B cell (primary cell): ENCODE measurements at places on chromosomes 2 and 18.
A peak's percentile ranks its signal among the peaks of the same experiment; 100 is the strongest.

- no peak for DNase-seq
These were observed 347.6 kb upstream of the KCNJ3 start for GRCh38 chr2:154350911-154351310.

DNA sequence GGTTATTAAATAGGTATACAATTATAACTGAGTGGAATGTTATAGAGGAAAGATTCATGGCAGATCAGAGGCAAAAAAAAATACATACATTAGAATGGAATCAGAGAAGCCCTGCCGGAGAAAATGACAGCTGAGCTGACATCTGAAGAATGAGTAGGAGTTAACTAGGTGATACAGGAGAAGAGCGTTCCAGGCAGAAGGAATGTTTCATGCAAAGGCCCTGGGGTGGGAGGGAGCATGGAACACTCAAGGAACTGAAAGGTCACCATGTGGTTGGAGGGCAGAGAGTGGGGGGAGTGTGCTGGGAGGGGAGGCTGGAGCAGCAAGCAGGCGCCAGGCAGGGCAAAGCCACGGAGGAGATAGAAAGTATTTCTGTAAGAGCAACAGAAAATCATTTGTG, 31.6 kb upstream of the CDK5R2 start:
- DNase-seq = no peak

GRCh38 chr2:128406736-128407554, 88.3 kb upstream of the HS6ST1 start:
- DNase-seq = no peak

- no peak for DNase-seq
These were observed 79.3 kb upstream of the ITPRID2 start for GRCh38 chr2:181812106-181812743.

- DNase-seq = peak; percentile 6
These were observed 57.7 kb downstream of the CCDC93 start for GRCh38 chr2:117956036-117956796.

GRCh38 chr2:71498261-71498701, 44.9 kb downstream of the DYSF start:
- DNase-seq = no peak

DNA sequence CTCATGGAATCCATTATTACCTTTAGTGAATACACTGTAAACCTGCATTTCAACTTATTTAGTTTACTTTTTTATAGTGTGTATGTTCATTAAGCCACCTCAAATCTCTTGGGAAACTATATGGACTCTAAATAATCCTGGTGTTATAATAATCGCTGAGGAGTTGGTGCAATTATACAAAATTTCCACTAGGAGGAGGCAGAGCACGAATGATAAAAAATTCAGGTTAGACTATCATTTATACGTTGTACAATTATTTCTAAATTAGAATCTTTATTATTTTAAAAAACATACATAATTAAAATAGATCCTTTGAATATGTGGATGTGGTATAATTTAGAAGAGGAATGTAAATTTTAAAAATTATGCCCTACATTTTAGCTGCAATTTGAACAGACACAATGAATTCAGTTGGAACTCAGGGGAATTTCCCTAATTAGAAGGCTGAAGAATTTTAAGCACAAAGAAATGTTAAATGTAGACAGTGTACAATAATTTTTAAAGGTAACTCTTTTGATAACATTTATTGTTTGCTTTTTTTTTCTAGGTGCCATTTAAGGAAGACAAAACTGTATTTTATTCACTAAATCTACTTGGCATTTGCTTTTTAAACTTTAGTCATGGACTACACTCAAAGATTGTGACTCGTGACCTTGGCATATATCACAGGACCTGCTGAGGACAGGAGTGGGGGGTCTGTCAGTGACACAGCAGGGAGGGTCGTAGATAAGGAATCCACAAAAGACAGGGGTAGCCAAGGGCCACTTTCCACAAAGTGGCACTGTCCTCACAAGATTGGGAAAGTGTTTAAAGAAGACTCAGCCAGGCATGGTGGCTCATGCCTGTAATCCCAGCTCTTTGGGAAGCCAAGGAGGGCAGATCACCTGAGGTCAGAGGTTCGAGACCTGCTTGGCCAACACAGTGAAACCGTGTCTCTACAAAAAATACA, 45.5 kb downstream of the RAB12 start:
- peak; percentile 52 for DNase-seq

DNA sequence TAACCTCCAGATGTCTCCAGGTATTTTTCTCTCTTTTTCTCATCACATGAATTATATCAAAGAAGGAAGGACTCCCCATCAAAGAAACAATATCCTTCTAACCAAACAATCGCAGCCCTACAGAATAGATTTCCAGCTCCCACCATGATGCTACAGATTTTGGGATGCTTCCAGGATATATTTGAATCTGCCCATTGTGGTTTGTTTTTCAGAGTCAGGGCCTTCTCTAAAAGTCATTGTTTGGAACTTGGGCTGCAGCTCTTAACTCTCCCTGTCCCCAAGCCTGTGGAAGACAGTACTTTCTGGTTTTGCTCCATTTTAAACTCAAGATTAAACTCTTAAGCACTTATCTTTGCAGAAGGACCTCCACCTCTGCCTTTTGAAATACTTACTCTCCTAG, 223.2 kb downstream of the PMAIP1 start:
- no peak for DNase-seq

GRCh38 chr18:77876319-77876865, 626.7 kb downstream of the GALR1 start:
- DNase-seq = no peak

GRCh38 chr18:4878480-4878879, 318.6 kb downstream of the AKAIN1 start:
- DNase-seq = no peak

- DNase-seq = no peak
These were observed 46.5 kb downstream of the TRAK2 start for GRCh38 chr2:201404699-201405280.

DNA sequence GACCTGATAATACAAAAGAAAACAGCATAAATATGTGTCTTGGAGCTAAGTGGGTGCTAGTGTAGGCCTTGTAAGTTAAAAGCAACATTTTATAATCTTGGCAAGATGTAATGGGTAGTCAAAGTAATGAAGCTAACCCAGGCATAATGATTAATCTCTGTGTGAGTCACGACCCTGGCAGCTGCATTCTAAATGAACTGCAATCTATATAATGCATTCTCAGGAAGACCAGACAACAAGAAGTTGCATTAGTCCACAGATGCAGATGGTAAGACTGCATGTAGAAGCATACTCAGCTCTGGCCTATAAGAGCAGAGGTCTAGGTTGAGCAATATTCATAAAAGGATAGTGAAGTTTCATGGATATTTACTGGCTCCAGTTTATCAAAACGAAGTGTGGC, 85.6 kb upstream of the ETAA1 start:
- DNase-seq = no peak

GRCh38 chr2:165240916-165241315, 1.7 kb downstream of the SCN2A start:
- no peak for DNase-seq

DNA sequence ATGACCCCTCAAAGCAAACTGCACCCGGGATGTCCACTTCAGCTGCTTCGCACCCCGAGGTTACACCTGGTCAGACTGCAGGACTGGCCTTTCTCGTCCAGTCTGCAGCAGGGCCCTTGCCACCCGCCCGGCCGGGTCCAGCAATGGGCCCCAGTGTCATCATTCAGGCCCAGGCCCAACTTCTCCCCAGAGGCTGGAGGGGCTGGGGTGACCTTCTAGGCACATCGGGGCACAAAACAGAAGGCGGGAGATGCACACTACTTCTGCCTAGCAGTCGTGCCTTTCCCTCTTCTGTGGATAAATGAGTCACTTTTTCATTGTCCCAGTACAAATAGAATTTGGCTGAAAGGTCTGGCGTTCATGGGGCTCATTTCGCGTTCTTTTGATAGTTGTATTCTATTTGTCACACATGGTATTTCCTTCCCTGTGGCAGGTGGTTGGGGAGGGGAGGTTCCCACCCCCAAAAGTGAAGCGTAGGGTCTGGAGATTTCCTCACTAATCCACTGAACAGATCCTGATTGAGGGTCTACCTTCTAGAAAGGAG, 56.9 kb upstream of the ID2 start:
- no peak for DNase-seq

DNA sequence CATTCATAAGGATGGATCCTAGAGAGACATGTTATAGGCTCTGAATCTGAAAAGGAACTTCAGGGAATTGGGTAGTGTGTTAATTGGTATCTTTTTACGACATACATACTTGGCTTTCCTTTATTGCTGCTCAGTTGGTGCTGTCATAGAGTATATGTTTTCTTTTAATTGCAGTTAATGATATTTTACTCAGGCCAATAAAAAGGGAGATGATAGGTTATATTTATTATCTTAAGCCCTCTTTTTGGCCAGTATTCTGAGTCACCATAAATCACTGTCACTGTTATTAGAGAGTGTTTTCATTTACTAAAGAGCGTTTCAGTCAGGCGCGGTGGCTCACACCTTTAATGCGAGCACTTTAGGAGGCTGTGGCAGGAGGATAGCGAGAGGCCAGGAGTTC, 47.6 kb downstream of the RALBP1 start:
- DNase-seq = no peak

DNA sequence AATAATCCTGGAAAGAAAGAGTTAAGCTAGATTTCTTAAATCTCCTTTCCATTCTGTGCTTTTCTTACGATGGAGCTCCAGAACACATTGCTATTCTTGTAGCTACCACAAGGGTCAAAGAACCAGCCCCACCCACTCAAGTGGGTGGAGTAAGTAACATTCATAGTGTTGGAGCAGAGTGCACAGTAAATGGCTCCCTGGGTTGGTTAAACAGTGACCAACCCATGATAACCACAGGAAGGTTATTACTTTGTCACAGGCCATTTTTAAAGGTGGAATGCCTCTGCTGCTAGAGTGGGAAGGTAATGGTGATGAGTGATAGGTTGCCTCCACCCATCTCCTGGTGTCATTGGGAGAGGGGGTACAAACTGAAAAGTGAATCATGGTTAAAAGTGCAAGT, 13.9 kb downstream of the ARPC2 start:
- peak; percentile 44 for DNase-seq

GRCh38 chr2:122266636-122267035, 511.2 kb downstream of the TSN start:
- no peak for DNase-seq

DNA sequence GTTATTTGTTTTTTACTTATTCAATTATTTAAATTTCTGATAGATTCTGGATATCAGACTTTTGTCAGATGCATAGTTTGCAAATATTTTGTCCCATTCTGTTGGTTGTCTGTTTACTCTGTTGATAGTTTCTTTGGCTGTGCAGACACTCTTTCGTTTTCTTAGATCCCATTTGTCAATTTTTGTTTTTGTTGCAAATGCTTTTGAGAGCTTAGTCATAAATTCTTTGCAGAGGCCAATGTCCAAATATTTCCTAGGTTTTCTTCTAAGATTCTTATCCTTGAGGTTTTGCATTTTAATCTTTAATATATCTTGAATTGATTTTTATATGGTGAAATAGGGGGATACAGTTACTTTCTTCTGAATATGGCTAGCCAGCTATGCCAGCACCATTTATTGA, 112.7 kb upstream of the SESTD1 start:
- DNase-seq = no peak

- DNase-seq = no peak
These were observed 25.6 kb downstream of the AP1S3 start for GRCh38 chr2:223811757-223812156.

GRCh38 chr18:45635893-45636509, 20.7 kb downstream of the SLC14A2 start:
- no peak for DNase-seq

DNA sequence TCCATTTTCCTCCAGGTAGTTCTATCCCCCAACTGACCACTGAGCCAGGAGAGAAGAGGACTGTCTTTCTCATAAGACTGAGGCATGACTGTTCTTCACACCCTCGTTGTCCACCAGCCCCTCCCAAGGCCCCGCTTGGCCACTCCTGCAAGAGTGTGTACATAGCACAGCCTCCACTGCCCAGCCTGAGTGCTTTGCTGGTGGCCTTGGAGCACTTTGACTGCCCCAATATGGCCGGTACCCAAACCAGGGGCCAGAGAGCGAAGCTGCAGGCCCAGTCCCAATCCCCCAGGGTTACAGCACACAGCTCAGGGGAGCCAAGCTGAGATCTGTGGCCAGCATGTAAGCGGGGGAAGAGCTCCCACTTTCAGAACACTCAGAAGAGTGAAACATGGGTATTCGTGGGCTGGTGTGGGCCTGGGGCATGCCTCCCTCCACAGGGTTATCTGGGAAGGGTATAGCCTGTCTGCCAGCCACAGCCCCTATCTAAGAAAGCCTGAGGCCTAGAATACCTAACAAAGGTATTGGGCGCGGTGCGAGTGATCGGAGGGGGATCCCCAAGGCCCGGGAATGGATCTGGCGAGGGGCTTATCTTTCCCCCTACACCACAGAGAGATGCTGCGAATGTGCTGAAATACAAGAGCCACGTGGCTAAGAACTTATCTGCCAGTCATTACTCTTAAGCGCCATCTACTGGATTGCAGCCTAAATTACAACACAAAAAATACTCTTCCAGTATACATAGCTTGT, 163.8 kb downstream of the WDPCP start:
- peak; percentile 46 for DNase-seq

DNA sequence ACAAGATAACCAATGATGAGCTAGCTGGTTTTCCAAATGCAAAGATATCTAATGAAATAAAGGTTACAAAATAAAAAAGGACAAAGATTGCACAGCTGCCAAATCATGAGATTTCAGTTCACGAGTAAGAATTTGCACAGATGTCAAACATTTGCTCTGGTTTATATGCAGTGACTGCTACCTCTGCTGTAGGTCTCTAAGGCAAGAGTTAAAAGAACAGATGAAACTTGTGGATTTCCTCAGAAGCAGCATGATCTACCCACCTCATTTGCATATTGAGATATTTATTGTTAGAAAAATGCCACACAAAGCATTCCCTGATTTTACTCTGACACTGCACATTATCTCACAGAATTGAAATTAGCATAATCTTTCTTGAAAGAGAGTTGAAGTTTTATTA, 763.2 kb upstream of the ZEB2 start:
- no peak for DNase-seq

DNA sequence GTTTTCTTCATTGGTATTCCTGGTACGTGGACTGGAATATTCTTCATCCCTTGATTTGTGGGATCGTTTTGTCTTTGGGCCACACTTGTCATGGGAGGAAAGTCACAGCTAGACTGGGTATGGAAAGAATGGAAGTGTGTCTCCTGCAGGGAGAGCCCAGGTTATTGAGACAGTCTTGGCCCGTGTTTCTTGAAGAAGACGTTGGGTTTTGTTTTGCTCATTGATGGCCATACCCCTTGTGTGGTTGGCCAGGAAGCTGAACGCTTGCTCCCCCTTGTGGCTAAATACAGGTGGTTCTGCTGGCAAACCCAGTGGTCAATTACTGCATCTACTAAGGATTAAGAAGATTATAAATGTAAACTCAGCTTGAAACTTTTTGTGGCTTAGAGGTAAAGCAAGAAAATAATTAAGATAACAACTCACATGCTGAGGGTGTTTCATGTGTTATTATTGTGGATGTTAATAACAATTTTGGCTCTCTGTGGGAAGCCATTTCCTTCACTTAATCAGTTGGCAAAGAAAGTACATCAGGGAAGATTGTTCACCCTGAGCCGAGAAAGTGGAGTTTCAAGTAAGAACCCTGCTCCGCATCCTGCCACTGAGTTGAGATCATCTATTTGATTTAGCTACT, 91.8 kb downstream of the NEDD4L start:
- DNase-seq = peak; percentile 75
